ENCODE measurements at places on chromosomes 7 and 10.
A peak's percentile ranks its signal among the peaks of the same experiment; 100 is the strongest.

DNA sequence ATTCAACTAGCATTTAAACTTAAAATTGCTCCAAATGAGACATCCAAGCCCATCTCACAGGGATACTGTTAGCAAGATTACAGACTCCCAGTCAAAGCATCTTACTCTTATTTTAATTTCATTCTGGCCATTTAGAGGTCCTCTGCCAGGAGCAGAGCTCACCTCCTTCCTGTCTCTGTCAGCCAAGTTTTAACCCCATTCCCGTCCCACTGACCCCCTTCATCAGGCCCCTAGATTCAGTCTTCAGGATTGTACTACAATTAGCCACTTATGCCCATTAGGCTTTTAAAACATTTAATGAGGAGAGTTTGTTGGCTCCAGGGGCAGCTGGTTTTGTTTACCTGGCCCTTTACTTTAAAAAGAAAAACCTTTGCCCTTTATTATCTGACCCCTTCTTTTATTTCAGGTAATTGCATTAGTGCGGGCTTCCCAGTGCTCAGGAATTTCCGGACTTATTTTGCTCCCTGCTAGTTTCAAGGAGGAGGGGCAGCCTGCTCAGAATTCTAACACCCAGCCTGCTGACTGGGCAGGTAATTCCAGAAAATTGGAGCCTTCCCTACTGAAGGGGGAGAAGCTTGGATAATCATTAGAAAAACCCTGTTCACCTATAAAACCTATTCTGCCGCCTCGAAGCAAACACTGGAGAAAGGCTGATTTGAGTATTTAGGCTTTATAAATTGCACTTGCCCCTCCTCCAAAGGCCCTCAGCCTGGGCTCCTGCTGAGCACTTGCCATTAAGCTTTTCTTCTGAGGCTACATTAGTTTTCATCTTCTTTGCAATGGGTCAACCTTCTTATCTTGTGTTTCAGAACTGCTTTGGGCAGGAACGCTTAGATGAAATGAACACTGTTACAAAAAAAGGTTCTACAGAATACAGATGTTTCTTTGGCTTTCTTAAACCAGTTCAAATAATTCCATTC lies 200.5 kb upstream of the HPS1 start:
- DNase-seq, result no peak

DNA sequence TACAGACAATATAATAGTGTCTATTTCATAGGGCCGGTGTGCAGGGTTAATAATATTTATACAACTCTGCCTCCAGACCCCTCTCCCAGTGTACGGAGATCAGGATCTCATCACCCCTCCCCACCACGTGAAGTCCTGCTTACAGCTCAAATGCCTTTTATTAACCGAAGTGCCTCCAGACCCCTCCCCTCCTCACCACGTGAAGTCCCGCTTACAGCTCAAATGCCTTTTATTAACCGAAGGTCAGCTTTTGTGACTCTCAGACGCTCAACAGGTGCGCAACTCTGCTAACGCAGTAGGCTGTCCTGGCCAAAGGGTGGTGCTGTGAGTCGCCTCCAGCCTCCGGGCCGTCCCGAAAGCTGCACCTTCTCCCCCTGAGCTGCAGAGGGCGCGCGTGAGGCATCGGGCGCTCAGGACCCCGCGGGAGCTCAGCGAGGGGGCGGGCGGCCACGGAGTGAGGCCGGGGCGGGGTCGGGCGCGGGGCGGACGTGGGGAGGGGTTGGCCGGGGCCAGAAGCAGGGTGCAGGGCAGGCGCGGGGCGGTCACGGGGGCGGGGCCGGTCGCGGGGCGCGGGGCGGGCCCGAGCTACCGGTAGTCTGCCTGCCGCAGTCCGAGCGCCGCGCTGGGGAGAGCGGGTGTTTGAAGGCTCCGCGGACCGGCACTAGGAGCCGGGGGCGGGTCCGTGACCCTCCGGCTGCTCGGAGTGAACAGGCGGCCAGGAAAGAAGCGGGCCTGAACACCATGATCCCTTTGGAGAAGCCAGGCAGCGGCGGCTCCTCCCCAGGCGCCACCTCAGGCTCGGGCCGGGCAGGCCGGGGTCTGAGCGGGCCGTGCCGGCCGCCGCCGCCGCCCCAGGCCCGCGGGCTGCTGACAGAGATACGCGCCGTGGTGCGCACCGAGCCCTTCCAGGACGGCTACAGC lies at the start of gene STK17A:
TSS of gene STK17A (plus strand) at position 606 of the 921 bp plus-strand sequence. CDS start at position 742, 136 bp downstream.
- DNase-seq, result peak; percentile 97

DNA sequence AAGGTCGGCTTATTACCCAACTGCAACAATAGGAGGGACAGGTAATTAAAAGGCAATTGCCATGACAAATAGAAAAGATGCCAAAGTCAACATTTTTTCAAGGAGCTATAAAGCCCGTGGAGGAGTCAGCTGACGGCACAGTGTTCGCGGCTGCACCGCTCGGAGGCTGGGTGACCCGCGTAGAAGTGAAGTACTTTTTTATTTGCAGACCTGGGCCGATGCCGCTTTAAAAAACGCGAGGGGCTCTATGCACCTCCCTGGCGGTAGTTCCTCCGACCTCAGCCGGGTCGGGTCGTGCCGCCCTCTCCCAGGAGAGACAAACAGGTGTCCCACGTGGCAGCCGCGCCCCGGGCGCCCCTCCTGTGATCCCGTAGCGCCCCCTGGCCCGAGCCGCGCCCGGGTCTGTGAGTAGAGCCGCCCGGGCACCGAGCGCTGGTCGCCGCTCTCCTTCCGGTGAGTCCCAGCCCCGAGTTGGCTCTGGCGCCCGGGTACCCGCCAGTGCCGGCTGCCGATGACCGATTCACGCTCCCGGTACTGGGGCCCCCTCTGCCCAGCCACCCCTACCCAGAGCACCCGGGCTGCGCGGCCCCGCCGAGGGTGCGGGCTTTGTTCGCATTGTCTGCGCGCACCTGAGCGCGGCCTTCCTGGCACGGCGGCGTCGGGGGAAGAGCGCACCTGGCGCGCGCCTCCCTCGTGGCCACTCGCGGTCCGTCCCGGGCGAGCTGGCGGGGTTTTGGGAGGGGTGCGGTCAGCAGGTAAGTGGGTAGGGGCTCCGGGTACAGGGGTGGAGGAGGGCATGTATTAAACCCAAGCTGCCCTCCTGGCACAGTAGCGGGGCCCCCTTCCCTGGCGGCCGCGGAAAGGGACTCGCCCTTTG lies at the start of gene VWA2:
TSS of gene VWA2 (plus strand) at position 138 of the 877 bp plus-strand sequence. CDS start 9,460 bp downstream, outside the sequence.
- DNase-seq, result no peak

DNA sequence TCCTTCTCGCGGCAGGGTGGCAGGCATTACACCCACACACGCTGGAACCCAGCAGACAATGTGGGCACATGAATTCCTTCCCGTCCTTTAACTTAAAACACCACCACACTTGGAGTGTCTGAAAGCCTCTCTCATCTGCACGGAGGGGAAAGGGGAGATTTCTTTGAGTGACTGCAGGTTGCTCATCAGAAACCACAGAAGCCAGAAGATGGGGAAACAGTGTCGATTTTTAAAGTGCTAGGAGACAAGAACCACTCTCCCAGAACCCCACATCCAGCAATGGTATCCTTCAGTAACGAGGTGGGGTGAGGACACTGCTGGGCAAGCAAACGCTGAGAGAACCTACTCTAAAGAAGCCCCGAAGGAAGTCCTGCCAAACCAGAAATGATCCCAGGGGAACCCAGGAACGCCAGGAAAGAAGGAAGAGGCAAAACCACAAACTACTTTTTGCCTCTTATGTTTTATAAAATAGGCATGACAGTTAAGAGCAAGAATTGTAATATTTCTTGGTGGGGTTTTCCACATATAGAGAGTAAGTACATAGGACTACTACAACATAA lies 254.3 kb downstream of the ELFN1 start:
- DNase-seq, result no peak

DNA sequence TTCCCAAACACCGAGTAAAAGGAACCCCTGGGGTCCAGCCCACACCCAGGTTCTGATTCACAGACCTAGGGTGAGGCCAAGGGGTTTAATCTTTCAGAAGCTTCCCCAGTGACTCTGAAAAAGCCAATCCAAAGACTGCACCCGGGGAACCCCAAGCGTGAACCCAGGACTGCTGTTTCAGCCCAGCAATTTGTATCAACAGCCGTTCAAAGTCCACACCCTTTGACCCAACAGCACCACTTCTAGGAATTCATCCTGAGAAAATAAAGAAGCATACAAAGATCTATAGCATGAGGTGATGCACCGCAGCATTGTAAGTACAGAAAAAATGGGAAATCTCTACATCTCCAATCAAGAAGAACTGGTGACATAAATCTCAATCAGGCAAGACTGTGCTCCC lies 24.4 kb downstream of the DLG5 start:
- DNase-seq, result no peak

DNA sequence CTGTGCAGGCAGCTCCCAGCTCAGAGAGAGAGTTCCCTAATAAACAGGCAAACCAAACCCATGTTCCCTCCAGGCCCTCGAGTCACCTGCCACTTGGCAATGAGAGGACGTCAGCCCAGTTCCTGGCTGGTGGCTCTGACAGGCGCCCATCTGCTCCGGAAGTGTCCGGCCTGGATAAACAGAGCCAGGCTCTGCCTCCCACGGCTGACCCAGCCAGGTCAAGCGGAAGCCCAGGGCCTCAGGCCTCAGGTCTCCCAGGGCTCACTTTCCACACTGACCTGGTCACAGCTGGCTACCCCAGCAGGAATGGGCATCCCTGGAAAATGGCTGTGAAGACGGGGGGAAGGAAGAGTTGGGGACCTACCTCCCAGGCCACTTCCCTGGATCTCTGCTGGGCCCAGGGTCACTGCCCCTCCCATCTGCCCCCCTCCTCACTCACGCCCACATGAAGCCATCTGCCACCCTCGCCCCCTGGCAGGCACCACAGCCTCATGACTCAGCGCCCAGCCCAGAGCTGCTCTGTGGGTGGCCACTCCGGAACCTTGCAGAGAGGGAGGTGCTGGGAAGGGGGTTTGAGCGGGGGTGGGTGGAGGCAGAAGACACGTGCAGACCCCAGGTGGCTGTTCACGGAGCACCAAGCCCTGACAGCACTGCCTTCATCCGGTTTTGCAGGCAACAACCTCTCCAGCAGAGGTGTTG lies 37.4 kb upstream of the DUSP5 start:
- no peak for DNase-seq

GRCh38 chr10:96960872-96961271 lies 128.8 kb downstream of the LCOR start:
- no peak for DNase-seq

Measured in T-helper 17 cell (primary cell).